ENCODE measurements at places on chromosomes 11 and 22.
A peak's percentile ranks its signal among the peaks of the same experiment; 100 is the strongest.

GRCh38 chr11:134313821-134314607 lies 17.8 kb upstream of the GLB1L2 start:
- DNase-seq, result no peak

DNA sequence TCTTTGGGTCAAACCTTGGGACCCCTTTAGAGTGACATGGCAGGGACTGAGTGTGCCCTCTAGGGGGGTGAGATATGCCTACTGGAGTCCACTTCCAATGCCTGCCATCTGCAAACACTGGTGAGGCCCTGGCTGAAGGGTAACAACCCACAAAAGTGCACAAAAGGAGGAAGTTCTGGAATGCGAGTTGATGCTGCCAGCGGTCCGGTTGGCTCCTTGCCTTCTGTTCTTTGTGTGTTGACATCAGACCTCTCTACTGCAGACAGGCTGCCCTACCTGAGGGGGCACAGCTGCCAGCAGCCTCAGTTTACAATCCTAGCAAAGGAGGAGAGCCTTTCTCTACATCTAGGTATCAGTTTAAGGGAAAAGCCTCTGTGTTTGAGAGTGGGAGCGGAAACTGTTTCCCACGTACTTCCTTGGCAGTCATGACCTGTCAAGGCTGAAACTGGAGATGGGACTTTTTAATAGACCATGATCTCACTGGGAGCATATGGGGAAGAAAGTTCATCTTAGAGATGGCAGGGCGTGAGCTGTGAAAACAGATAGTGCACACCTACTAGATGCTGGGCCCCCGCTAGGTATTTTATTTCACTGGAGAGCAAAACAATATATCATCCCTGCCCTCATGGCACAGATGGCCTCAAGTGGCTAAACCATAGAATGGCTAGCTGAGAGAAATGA lies 27.2 kb downstream of the BMAL1 start:
- no peak for DNase-seq

- DNase-seq, result peak; percentile 100
These were observed 6.3 kb upstream of the FADS3 start for GRCh38 chr11:61897387-61898246.

- DNase-seq, result no peak
These were observed 1.4 kb downstream of the ZC3H12C start for GRCh38 chr11:110094298-110095285.

DNA sequence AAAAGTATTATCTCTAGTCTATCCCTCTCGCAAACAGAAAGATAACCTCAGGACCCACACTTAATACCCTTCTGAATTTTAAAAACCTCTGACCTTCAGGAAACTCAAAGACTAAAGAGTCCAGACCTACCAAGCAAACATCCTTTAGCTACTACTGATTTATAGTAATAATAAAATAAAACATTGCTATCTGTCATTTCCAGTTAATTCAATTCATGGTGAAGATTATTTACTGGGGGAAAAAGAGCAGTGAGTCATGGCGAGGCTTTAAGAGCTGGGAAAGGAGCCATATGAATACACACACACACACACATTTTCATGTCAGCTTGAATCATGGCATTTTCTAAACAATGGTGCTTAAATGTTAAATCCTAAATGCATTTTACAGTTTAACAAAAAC lies 87.1 kb downstream of the FAM76B start:
- DNase-seq, result no peak

DNA sequence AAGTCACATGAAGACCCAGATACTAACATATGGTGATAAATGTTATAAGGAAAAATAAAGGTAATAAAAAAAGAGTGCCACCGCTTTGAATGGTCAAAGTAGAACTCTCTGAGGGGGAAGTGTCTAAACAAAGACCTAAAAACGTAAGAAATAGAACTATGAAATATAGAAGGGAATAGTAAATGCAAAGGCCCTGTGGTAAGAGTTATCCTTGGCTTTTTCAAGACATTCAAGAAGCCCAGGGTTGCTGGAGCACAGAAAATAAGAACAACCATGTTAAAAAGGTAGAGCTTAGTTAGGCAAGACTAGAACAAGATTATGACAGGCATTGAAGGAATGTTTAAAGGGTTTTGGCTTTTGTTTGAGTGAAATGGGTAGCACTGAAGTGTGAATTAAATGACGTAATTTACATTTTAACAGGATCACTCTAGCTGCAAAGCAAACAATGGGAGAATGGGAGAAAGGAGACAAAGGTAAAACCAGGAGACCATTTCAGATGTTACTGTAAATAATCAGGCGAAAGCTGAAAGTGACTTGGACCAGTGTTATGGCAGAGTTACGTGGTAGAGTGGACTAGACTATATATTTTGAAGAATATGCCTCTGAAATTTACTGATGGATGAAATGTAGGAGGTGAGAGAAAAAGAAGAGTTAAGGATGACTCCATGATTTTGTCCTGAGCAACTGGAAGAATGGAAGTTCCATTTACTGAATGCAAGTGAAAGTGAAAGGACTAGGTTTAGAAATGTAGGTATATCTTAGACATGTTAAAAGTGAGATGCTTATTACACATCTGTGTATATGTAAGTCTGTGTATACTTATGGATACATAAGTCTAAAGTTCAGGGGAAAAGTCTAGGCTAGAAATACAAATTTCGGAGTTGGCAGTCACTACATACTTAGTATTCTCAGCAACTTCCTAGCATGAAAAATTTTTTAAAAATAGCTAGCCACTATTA lies 28.5 kb downstream of the BTBD10 start:
- DNase-seq, result no peak

GRCh38 chr11:34905666-34906065 lies 10.5 kb downstream of the APIP start:
- DNase-seq, result no peak

DNA sequence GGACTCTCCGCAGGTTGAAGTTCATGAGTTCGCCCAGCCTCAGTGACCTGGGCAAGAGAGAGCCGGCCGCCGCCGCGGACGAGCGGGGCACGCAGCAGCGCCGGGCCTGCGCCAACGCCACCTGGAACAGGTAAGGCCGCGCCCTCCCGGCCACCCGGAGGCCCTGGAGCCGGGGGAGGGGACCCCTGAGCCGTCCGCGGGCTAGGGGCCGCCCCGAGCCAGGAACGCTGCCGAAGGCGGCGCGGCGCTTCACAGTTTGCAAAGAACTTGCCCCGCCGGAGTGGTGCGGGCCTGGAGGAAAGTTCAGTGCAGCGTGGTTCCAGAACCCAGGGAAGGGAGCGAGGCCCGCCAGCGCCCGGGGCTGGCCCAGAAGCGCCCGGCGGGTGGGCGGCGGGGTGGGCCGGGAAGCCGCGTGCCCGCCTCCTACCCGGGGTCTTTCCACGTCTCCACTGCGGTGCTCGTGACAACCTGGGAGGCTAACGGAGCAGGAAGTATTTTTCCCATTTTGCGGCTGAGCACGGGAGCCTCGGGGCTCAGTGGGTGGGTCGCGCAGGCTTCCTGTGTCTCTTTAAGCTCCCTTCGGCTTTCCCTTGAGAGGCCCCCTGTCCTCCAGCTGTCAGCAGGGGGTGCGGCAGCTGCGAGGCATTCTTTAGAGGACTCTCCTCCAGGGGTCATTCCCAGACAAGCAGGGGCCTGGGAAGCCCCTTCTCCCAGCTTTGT lies 635 bp downstream of the PRR5 start:
- DNase-seq, result peak; percentile 59

- DNase-seq, result peak; percentile 55
These were observed 98.3 kb upstream of the CHRM4 start for GRCh38 chr11:46489656-46490560.

DNA sequence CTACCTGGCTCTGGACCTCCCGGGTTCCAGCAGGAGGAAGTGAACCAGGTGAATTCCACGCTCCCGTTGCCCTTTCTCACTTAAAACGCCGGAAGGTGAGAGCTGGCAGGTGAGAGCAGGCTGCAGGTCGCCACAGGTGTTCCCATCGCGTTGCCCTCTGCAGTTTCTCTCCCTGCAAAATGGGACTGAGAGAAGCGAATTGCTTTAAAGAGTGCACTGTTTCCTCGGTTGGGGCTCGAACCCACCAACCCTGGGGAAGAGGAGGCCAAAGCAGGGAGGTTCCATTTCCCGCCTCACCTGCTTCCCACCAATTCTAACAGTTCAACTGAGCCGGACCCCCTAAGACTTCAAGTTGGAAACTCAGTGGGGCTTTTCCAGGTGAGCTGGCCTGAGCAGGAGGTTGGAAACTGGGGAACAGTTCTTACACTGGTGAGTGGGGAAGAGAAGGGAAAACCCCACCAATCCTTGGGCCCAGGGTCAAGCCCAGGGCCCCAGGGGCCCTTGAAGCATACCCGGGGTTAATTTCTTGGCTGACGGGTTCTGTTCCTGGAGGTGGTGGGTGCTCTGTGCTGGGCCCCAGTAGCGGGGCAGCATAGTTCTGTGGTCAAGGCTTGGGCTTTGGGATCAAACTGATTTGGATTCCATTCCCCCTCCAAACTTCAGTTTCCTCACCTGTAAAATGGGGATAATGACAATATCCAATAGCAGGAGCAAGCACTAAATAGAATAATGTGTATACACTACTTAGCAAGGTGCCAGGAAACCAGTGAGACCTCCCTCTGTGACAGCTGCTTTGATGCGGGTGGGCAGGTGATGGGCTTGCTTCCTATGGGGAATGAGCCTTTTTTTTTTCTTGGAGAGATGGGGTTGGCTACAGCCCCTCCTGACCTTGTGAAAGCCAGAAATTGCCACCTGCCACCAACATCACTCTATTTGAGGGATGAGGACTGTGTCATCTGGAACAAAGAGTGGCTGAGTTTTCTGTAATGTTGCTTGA lies 788 bp downstream of the CD82 start:
- no peak for DNase-seq

- DNase-seq, result no peak
These were observed 63.7 kb downstream of the COPB1 start for GRCh38 chr11:14435717-14436512.

DNA sequence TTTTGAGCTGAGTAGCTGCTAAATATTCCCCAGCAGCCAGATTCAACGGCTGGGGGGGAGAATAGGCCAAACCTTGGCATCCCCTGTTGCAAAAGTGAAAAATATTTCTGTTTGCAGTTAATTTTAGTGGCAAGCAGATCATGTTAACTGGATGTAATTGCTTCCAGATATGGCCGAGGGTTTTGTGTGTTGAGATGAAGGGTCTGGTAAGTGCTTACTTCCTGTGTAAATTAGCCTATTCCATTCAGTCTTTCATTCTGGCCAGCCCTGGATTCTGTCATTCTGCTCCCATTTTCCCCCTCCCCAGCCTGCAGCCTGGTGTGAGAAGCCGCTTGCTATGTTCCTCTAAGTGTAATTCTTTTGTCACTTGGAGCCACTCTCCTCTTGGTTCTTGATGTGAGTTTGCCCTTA lies 17.4 kb downstream of the ZBTB16 start:
- DNase-seq, result no peak

GRCh38 chr11:125777309-125777708 lies 1.3 kb downstream of the PATE2 start:
- DNase-seq, result no peak

DNA sequence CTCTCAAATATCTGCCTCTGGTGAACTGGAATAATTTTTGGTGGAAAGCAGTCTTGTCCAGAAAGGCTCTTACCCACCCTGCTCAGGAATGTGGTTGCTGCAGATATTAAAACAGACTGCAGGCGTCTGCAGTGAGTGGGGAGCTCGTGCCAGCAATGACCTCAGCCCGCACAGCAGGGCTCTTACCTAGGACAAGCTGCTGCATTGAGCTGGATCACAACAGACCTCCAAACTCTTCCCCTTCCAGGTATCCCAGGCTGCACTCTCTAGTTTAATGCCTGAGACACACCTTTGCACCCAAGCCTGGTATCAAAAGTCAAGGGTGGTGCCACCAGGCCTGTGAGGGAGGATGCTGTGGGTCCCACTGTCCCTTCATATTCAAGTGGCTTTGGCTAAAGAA lies 69.7 kb upstream of the CDON start:
- DNase-seq, result no peak

DNA sequence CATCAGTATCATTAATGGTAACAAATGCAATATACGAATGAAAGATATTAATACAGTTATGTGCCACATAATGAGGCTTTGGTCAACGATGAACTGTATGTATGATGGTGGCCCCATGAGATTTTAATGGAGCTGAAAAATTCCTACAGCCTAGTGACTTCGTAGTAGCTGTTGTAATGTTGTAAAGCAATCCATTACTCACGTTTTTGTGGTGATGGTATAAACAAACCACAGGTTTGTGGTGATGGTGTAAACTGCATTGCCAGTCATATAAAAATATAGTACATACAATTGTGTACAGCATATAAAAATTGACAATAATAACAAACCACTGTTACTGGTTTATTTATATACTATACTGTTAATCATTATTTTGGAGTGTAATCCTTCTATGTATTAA lies 27.4 kb upstream of the GRIA4 start:
- no peak for DNase-seq

DNA sequence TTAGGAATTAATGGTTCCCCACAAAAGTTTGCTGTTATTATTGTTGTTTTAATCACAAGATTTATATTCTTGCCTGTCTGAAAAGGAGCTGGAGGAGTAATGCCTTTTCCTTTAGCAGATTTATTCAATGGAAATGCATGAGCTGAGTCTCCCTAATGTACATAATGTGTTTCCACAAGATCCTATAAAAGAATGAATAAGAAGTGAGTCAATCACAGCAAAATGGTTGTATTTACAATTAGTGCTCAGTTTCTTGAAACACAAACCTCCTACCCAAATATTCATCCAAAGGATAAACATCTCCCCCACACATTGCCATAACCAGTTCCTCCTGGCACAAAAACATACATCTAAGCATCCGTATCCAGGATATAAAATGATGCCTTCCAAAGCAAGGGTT lies 33.3 kb downstream of the ME3 start:
- no peak for DNase-seq

DNA sequence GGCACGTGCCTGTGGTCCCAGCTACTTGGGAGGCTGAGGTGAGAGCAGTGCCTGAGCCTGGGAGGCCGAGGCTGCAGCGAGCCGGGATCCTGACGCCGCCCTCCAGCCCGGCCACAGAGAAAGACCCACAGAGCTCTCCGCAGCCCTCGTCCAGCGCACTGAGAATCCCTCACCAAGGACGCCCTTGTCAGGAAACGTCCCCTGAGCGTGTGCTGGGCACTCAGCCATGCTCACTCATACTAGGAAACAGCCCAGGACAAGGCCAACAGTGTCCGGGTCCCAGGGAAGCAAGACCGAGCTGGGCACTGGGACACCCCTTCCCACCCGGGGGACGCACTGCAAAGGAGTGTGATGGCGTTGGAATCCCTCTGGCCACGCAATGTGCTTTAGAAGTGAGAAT lies 14.5 kb downstream of the DEAF1 start:
- no peak for DNase-seq

Data from HuH-7 (cell line).